ENCODE measurements at places on chromosomes 7 and 10.

- no peak for DNase-seq
These were observed 199.9 kb upstream of the DPP6 start for GRCh38 chr7:153852261-153852660.

DNA sequence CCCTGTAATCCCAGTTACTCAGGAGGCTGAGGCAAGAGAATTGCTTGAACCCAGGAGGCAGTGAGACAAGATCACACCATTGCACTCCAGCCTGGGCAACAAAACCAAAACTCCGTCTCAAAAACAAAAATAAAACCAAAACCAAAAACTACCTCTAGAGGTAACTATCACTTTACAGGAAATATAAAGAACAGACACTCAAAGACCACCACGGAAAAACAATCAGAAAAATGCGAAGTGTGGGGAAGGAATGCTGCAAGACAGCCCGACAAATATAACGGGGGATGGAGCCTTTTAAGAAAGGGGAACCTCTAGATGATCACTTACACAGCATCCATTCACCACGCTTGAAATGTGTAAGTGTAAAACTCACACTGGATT is 4.3 kb downstream of the HNRNPF start:
- no peak for DNase-seq

DNA sequence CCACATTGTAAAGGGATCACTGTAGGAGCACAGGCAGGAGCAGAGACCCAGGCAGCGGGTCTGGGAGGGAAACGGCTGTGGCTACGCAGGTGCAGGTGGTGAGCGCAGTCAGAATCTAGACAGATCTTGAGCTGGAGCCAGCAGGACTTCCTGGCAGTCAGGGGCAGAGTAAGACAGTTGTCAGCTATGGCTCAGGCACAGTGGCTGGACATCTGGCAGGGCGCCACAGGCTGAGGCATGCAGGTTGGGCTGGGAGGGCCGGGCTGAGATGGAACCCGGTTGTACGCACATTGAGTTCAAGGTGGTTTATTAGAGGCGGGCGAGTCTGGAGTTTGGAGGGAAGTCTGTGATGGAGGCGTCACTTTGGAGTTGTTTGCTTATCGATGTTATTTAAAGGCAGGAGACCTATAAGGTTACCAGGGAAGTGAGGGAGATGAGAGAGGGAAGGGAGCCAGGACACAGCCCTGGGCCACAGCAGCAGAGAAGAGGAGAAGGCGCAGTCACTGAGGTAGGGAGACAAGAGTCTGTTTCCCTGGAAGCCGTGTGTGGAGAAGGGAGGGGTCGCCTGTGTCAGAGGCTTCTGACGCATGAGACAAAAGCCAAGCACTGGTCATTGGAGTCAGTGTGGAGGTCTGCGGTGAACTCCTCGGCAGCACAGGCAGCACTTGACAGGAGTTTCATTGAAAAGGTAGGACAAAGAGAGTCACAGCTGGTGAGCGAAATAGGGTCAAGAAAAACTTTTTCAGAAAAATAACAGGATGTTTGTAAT is 73.8 kb downstream of the LANCL2 start:
- peak; percentile 25 for DNase-seq

DNA sequence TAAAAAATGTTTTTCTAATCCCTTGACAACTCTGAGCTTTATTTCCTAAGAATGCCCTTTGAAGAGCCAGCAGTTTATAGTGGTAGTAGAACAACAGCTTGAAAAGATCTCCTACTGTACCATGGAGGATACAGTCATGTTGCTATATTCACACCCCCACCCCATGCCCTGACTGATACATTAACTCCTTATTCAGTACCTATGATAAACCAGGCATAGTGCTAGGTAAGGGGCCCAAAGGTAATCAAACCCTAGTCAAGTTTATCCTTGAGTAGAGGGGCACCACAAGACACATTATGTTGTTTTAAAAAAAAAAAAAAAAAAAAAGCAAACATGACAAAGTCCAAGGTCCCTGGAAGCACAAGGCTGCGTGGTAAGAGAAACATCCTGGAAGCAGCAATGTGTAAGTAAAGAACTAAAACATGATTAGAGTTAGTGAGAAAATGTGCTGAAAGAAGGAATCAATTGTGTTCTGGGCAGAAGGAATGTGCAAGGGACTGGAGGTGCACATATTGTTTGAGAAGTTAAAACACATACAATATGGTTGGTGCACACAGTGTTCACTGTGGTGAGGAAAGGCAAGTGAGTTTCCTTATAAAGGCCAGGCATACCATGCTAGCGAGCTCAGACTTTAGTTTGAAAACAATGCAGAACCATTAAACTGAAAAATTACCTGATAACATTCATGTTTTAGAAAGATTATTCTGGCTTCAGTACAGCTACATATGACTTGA is 51.2 kb downstream of the PDE1C start:
- DNase-seq: no peak

DNA sequence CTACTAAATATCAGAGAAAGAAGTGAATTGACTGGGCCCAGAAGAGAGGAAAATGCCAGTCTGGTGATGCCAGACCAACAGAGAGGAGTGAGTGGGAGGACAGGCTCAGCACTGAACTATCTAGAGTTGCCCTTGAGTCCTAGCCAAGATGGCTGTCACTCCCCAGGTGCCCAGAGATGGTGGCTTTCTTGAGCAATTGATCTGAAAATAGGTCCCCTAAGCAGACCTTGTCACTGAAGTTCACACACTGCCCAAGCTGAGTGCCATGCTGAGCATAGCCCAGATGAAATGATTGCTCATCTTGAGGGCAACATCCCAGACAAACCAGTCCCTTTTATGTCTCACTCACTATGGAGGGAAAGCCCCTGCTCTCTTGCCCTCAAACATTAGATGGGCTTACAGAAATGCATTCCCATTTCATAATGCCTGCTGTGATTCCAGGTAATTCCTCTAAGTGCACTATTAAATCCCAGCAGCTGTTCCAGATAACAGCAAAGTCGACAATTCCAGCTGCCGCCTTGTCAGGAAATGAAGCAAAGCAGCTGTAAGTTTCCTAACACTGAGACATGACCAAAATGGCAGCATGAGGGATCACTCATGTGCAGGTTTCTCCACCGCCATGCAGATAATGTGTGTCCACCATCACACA is 329.4 kb downstream of the KCNMA1 start:
- no peak for DNase-seq

- DNase-seq: no peak
These were observed 6.3 kb upstream of the C7orf33 start for GRCh38 chr7:148584154-148584827.

GRCh38 chr10:9451211-9451773 is 1396.8 kb downstream of the GATA3 start:
- no peak for DNase-seq

All from NCI-H187 (cell line).